ENCODE measurements at places on chromosomes 13 and 19.

DNA sequence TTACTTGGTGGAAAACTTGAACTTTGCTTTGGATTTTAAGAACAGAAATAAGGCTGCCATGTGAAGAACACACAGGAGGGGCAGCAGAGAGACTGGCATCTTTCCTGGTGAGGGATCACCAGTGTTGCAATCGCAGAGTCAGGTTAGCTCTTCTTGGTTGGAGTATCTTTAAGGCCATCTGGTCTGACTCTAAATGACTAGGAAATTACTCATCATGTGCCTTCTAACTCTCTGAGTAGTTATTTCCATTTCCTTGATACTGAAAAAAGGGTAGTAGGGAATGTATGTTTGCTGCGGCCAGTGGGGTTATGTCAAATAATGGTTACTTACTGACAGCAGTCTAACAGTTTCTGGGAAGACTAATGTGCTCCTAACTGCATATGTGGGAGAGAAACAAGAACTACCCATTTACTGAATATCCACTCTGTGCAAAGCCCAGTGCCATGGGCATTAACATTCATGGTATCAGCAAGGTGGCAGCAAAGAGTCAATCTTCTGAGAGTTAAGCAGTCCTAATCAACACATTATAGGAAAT, 122.1 kb downstream of the COG6 start:
- DNase-seq = peak; percentile 46

DNA sequence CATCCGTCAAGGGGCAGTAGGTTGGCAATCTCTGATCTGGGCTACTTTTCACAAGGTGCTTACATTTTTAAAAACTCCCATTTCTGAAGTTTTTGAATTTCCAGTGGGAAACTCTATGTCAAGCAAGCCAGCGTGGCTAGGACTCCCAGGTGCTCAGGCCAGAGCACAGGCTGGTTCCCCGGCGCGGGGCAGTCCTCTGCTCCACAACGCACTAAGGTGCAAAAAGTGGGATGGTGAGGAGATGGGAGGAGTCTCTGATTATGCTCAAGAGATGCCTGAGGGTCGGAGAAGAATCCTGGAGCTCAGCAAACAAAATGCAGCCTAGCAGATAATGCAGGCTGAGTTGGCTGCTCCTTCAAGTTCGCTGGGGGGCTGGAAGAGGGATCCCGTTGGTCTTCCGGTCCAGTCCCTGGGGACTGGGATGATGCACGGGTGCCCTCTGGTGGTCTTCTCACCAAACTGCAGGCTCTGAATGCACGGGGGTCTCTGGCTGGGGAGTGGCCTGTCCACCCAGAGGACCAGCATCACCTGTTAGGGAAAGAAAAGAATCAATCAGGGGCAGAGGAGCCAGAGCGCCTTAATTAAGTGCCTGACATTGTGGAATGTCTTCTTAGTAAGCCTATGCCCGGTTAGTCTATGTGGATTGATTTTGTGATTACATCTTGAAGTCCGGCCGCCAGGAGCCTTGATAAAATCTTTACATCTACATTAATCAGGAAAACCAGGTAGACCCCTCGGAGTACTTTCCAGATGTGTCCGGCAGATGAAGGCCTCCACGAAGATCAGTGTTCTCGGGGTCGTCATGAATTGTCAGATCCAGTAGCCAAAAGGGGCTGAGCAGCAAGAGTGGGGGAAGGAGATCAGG, 244.4 kb upstream of the MAB21L1 start:
- peak; percentile 54 for DNase-seq

- no peak for DNase-seq
These were observed 1587.0 kb upstream of the PRR20A start for GRCh38 chr13:55553701-55554100.

- no peak for DNase-seq
These were observed 276.3 kb upstream of the SOX21 start for GRCh38 chr13:94988654-94989053.

DNA sequence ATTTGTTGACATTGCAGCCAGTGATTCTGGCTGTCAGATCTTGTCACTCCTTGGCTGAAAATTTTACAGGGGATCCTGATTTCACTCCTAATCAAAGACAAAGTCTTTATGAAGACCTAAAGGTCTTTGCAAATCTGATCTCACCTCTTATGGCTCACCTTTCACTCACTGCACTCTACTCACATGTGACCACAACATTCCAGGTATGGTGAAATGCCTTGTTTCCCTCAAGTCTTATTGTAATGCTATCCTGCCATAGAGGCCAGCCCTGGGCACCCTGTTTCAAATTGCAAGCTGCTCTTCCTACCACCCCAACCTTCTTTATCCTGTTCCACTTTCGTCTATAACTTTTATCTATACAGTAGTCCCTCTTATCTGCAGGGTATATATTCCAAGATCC, 200.1 kb downstream of the NDFIP2 start:
- no peak for DNase-seq

GRCh38 chr19:911197-912033, 1.6 kb downstream of the R3HDM4 start:
- DNase-seq = no peak

DNA sequence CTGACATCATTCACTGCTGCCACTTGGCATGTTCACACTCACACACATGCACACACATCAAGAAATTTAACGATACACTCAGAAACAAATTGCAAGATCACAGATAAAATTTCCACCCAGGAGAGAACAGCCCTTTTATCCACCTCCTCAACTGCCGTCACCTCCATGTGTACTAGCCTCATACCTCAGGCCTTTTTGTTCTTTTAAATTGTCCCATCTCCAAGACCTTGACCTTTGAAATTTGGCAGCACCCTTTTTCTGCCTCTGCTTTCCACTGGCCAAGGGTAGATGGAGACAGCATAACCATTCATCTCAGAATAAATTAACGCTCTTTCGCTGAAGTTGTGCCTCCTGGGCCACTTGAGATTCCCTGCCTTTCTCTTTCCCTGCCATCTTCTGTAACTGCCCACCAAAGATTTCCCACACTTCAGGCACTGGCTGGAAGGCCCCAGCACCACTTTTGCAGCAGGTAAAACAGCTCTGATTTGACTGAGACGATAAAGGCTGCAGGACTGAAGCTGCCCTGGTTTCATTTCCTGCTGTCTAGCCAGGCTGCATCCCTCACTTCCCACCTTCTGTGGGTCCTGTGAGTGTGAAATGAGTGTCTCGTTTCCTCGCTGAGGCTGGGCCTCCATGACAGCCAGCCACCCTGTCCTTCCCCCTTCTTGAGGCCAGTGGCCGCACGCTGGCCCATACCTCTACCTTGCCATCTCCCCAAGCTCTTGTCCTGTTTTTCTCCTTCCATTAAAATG, 39.3 kb downstream of the MBNL2 start:
- DNase-seq = no peak

DNA sequence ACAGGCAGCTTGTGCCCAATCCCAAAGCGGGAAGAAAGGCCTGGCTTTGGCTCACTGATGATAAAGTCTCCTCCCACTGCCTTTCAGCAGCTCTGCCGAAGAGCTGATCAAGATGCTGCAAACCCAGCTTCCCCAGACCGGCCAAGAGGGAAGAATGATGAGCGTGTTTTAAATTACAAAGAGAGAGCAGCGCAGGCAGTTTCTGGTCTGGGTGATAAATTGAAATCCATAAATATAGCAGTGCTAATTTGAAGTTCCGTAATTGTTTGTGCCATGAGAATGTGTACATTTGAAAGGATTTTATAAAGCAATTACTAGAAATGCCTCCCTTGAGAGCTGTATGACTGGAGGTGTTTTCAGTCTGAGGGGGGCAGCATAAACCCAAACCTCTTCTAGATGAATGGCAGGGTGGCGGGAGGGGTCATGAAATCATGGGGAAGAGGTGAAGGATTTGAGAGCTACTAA, 171.8 kb downstream of the STK24 start:
- no peak for DNase-seq

All from activated T-cell treated with anti-CD3 and anti-CD28 coated beads, Interleukin-2, amount 50 U/mL, for 24 hours (primary cell).